CD8-positive, alpha-beta T cell (primary cell): ENCODE measurements at places on chromosomes 12 and 14.

DNA sequence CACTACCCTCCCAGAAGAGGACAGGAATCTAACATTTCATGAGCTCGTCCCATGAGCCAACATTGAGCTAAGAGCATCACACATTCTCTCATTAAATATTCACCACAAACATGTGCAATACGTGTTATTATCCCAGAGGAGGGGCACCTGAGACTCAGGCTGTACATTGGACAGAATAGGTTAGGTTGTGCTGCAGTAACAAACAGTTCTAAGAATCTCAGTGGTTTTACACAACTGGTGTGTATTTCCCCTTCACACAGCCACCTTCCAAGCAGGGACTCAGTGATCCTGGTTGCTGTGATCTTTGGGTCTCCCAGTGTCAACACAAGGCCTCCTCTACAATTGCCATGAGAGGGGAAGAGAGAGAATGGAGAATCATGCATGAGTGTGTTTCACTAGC, 15.0 kb upstream of the ACTN1 start:
- DNase-seq = no peak

GRCh38 chr12:79329933-79330332, 360.8 kb downstream of the PAWR start:
- no peak for DNase-seq

GRCh38 chr14:68736471-68736871, 56.4 kb downstream of the ZFP36L1 start:
- no peak for DNase-seq

DNA sequence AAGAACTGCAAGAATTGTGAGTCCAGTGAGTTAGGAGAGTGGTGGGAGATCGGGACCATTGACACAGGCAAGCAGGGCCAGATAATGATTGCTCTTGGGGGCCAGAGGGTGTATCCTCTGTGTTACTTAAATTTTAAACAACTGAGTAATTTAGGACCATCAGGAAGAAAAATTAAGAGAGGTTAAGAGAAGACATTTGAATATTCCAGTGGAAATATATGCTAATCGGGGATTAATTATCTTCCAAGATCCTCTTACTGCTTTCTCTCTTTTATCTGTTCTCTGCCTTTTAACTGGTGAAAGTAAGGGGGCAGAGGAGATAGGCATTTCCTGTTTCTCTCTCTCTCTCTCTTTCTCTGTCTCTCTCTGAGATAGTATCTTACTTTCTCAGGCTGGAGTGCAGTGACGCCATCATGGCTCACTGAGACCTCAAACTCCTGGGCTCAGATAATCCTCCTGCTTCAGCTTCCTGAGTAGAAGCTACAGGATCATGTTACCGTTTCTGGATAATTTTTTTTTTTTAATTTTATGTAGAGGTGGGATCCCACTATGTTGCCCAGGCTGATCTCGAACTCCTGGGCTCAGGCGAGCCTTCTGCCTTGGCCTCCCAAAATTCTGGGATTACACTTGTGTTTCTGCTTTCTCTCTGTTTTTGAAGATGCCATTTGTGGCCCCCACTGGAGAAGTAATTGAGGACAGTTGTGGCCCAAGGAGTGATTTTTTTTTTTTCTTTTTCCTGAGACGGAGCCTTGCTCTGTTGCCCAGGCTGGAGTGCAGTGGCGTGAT, 85.1 kb downstream of the DIP2B start:
- no peak for DNase-seq

DNA sequence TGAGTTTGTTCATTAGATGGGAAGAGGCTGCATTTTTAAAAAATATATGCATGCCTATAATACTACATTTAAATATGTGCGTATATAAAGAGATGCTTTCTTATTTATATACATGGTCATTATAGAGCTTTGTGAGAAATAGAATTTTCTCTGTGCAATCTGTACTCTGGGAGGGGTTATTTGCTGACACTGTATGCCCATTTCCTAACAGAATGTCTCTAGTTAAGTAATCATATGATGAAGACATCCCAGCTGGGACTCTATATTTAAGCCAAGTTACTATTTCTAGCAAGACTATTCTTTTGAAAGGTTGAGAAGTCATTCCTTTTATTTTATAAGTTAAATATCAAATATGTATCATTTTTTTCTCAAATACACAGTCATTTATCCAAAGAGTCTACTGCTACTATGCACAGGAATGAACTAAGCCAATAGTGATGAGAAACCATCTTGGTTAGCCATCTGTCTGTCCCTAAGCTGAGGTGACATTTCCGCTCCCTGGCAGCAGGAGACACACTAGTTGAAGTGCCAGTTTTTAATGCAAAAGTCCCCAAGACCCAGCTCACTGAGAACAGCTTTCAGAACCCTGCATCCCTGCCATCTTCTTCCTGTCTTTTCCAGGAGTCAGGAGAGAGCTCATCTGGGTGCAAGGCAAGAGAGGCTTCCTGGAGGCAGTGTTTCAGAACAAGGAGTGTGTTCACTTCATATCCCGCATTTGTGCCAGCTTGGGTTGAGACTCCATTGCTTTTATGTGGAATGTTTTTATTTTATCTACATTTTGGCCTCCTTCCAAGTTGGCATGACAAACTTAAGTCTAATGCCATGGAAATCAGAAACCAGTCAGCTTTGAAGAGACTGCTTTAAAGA, 69.5 kb downstream of the TMEM132C start:
- DNase-seq = no peak

DNA sequence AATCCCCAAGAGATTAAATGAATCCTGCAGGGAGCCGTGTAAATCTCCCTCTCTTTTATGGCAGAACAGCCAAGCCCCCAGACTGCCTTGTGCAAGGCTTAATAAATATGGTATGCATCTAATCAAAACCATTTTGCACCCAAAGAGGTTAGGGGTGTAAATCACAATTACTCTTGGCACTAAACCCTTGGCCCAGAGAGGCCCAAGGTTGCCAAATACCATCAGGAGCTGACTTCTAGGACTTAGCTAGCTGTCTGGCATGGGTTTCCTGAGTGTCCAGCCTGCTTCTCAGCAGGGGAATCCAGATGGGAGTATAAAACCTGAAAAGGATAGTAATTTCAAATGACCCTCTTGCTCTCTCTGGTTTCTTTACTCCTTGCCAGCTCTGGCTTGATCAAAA, 610.4 kb downstream of the MED13L start:
- no peak for DNase-seq

DNA sequence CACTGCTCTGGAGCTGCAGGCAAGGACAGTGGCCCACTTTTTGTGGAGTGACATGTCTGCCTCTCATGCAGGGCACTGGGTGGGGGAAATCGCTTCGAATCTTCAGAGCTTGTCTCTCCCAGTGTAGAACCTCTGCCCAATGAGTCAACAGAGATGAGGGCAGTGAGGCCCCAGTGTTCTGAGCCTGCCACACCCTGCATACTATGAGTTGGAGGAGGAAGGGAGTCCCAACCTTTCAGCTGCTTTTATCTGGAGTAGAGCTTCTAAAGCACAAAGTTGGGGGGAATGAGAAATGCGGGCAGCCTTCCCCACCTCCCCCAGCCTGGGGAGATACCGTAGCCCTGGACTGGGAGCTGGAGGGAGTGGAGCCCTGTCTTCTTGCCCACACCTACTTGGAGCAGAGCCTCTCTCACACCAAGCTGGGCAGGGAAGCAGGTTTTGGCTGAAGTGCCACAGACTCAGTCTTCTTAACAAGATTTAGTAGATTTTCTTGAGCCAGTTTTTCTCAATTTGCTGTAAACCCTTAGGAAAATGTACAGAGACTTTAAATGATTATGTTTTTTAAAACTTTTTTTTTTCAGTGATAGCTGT, 159.1 kb downstream of the ADGRD1 start:
- DNase-seq = no peak

- no peak for DNase-seq
Measured at GRCh38 chr14:47009615-47010014, 358.0 kb upstream of the RPL10L start.

DNA sequence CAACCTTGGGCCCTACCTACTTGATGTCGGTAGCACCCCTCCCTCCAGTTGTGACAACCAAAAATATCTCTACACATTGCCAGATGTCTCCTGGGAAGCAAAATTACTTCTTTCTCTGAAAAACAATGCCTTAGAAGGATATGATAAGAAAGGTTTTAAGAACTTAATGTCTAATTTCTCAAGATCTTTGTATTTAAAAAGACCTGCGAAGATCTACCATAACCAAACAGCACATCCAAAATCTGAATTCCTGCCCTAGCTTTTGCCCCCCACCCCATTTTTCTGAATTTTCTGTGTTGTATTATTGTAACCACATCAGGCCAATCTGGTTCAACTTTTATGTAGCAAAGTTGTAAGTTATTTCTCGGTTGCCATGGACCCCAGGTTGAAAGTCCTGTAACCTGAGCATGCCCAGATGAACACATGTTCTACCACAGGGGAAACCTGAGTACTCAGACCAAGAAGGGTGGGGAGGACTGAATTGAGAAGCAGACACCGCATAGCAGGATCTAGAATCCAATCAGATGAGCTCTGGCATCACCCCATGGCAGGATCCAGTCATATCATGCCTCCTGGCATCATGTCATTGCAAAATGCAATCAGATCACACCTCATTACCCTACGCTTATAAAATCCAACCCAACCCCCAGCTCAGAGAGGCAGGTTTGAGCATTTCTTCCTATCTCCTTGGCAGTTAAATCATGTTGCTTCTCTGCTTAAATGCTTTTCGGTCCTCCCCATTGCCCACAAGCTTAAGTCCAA, 8.7 kb downstream of the TMEM253 start:
- no peak for DNase-seq

DNA sequence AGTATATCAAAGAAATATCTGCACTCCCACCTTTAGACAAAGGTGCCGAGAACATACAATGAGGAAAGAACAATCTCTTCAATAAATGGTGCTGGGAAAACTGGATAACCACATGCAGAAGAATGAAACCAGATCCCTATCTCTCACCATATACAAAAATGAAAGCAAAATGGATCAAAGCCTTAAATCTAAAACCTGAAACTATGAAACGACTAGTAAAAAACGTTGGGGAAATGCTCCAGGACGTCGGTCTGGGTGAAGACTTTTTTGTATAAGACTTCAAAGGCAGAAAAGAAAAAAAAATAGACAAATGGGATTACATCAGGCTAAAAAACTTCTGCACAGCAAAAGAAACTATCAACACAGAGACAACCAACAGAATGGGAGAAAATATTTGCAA, 83.8 kb downstream of the PPM1A start:
- DNase-seq = peak; percentile 10

GRCh38 chr12:12278899-12279298, 12.1 kb upstream of the LRP6 start:
- no peak for DNase-seq

- no peak for DNase-seq
Measured at GRCh38 chr14:99706107-99706900, 22.2 kb downstream of the CYP46A1 start.

DNA sequence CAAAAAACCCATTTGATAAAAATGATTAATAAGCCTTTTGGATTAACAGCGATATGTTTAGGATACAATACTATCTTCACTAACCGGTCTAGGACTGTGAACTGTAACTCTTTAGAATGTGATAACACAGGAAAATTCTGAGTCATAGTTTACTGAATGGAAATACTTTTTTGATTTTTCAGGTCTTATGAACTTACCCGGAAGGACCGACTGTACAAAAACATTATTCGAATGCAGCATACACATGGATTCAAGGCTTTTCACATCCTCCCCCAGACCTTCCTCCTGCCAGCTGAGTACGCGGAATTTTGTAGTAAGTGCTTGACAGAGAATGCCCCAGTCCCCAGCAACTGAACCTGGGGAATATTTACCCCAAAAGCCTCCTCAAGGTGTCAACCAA, 29.0 kb downstream of the TTLL5 start:
- no peak for DNase-seq

GRCh38 chr12:47781479-47782371, 8.7 kb downstream of the SLC48A1 start:
- no peak for DNase-seq
